Ecto neural progenitor cell (in vitro differentiated cells): ENCODE measurements at places on chromosomes 4 and X.

DNA sequence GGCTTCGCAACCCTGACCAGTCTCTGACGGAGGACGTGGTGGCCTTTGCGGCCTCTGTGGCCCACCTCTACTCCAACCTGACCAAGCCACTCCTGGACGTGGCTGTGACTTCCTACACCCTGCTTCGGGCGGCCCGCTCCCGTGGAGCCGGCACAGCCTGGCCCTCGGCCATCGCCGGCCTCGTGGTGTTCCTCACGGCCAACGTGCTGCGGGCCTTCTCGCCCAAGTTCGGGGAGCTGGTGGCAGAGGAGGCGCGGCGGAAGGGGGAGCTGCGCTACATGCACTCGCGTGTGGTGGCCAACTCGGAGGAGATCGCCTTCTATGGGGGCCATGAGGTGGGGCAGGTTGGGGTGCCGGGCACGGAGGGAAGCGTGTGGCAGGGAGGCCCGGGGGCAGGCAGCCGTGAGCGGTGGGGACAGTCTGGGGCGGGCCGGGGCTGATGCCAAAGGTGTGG lies 1.2 kb downstream of the ABCD1 start:
- DNase-seq = no peak

DNA sequence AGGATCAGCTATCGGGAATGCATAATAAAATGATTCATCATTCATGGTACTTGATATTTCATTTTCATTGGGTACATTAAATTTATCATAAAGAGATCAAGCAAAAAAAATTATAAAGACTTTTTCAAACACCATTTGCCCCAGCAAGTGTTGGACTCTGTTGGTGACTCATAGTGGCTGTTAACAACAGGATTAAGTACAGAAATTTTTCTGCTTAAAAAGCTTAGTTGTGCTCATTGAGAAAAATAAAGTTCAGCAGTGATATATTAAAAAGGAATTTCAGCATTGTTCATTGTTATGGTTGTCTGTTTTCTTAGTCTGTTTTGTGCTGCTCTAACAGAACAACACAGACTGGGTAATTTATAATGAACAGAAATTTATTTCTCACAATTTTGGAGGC lies 86.2 kb upstream of the PCDH10 start:
- DNase-seq = no peak

DNA sequence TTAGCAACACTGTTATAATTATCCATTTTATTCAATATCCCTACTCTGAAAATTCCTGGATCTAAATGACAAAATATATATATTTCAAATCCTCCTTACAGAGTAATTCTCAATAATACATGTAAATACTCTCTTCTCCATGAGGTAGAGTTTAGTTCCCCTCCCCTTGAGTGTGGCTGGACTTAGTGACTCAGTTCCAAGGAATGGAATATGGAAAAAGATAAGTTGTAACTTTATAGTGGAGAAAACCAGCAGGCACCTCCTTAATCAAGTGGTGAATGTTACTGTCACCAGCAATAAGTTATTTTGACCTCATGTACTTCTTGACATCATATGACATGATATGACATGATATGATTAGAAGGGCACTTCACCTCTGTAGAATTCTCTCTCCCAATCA lies 302.0 kb downstream of the RAB28 start:
- no peak for DNase-seq

GRCh38 chr4:107050525-107051135 lies 14.5 kb upstream of the DKK2 start:
- no peak for DNase-seq

DNA sequence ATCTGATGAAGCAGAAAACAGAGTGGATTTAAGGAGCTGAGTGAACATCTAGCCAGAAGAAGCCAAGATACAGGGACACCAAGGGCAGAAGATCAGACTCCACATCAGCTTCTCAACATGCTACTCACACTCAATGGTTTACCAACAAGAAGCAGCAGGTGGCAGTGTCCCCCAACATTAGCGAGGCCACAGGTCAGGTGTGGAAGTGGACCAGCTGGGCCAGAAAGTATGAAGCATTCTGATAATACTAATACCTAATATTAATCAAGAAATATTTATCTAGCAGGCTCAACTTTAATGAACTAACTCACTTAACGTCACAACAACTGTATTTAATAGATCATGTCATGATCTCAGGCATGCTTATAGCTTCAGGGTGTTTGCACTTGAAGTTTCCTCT lies 73.4 kb upstream of the TTC29 start:
- DNase-seq = no peak

DNA sequence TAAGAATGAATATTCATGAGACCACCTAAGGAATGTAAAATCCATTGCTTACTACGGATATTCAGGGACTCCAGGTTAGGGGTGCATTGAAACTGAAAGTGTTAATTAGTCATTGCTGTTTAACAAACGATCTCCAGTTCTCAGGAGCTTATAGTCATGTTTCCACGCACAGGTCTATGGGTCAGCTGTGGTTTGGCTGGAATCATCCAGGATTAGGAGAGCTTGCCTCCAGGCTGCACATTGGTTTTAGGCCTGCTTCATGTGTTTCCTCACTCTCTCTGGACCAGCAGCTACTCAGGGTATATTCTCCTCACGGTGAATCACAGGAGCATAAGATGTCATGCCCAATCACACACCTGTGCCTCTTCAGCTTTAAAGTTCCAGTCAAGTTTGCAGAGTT lies 98.9 kb downstream of the ATXN3L start:
- no peak for DNase-seq

- no peak for DNase-seq
These were observed 300.8 kb downstream of the ADGRL3 start for GRCh38 chr4:61500883-61501282.

DNA sequence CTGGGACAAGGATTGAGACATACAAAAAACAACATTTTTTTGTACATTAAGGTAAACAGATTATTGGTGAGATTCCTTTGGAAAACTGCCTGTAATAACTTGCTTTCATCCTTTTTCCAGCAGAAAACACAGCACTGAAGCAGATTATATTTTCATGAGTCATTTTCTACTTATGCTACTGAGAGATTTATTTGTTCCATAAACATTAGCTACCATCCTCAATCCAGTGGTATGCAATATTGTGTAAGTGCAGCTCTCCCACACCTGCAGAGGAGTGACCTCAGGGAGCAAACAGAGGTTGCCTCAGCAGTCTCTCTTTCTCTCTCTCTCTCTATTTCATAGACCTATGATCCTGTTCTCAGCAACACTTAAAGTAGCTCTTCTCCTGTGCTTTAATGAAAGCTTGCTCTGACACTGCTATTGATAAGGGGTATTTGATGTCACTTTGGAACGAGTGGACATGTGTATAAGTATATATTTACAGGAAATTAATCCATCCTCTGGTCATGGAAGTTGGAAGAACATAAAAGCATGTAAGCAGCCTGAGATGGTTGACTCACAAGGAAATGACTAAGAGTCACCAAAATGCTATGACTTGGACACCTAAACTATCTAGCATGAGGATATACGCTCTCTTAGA lies 163.7 kb upstream of the SPANXC start:
- DNase-seq = no peak

- DNase-seq = peak; percentile 46
These were observed 446 bp upstream of the UBE2A start for GRCh38 chrX:119573840-119574393.
